ENCODE measurements at places on chromosomes 11 and 22. TPM values are rescaled to one million over a fixed set of nuclear protein-coding genes. Genes with fewer than 3 reads are reported as not detected.

HBG1 gene
- not detected for total RNA-seq

DNA sequence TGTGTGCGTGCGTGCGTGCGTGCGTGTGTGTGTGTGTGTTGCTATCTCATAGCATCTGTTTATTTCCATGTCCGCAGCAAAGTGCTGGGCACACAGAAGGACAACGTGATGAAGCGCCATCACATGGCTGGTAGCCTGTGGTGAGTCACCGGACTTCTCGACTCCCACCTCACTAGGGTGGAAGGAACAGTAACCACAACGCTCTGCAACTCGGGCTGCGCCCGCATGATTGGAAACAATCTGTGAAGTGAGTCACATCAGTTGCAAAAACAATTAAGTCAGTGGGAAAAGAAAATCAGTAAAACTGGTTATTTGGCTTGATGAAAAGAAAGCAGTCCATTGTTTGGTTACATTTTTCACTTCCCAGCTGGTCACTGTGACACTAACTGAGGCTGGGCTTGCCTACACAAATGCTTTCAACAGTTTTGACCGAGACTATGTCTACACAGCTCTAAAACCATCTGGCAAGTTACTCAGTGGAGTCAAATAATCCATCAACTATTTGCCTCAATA lies 437.3 kb upstream of the CADM1 start:
- peak; percentile 99 for DNase-seq

GRCh38 chr11:112185883-112186282 lies 10.6 kb downstream of the BCO2 start:
- DNase-seq = no peak

IL17REL gene
- total RNA-seq = not detected

DNA sequence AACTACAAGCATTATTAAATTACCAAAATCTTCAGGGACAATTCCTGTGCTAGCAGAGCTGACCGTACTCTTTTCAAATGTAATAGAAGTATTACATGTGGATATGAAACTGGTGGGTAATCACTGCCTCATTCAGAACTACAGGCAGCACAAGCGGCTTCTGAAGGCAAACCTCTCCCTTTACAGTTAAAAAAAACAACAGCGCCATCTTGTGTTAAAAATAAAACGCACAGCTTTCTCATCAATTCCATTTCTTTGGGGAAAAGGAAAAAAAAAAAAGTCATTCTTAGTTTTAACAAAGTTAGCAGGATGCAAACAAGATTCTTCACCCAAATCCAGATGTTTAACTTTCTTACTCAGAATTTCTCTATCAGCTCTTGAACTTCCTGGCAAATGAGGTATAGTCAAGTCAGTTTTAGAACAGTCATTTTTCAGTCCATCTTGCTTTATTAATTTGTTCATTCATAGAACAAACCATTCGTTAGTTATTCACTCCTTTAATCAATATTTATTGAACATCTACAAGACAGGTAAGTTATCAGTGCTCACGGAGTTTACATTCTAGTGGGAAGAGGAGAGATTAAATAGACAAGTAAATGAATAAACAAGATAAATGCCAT lies 331.8 kb upstream of the MPPED2 start:
- DNase-seq = peak; percentile 34

- peak; percentile 47 for DNase-seq
These were observed 2.1 kb downstream of the SLC35E4 start for GRCh38 chr22:30637701-30638114.

GRCh38 chr11:41920374-41920773 lies 460.9 kb upstream of the LRRC4C start:
- DNase-seq = no peak

UBQLN3 gene
- total RNA-seq = not detected

GRCh38 chr11:44589301-44589700 lies 23.8 kb downstream of the CD82 start:
- DNase-seq = no peak

RFPL3 gene
- not detected for total RNA-seq

- no peak for DNase-seq
These were observed 237.2 kb downstream of the DDX10 start for GRCh38 chr11:108902027-108902469.

GRCh38 chr11:76303399-76303798 lies 77.5 kb downstream of the THAP12 start:
- DNase-seq = no peak

GRCh38 chr11:112841729-112842128 lies 119.5 kb upstream of the NCAM1 start:
- DNase-seq = no peak

RDX gene
- total RNA-seq = 100 TPM

DNA sequence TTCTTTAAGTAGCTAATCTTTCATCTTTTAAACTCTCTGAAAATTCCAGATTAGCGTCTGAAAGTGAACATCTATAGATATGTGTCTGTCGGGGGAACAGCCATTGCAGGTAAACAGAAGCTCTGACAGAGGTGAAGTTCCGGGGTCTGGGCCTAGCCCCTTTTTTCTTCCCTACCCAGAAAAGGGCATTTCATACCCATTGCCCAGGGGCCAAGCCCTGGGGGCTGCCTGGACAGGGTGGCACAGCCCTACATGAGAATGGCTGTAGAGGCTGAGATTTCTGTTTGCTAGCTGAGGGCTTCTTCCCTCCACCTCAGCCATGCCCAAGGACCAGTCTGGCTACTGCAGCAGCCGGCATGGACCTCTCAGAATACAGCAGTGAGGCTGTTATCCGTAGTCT lies 327.0 kb upstream of the PLET1 start:
- DNase-seq = no peak

- DNase-seq = peak; percentile 25
These were observed 38.5 kb downstream of the BCR start for GRCh38 chr22:23218867-23219251.

MYEOV gene
- 9.5 TPM for total RNA-seq

RAB30 gene
- 15.9 TPM for total RNA-seq

DNA sequence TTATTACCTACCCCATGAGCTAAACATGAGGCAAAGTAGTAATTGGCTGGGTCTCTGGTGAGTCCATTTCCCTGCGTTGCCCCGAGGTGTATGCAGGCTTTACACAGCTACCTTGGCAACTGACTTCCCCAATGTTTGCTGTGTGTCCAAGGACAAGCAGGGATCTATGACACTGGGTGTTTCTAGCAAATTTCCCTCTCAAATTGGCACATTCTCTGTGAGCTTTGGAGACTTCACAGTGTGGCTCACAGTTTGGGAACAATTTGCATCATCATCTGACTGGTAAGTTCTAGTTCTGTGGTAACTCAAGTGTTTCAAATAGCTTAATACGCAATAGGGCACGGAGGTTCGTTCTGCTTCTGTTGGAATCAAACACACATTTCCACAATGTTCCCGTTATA lies 12.5 kb downstream of the NNMT start:
- DNase-seq = peak; percentile 66

DNA sequence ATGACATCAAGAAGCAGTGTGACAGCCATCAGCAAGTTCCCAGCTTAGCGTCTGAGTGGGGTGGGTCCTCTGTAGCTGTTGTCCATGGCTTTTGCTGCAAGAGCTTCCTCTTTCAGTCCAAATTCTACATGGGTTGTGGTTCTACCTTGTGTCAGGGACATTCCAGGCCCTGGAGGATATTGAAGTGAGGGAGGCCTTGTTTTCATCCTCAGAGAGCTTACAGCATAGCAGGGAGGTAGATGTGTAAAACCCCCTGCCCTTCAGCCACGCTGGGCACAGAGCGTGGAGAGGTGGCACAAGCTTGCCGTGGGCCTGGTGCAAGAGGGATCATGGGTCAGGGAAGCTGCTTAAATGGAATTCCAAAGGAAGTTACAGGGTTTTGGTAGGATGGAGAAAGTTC lies 93.9 kb downstream of the GRIK4 start:
- DNase-seq = no peak

DNA sequence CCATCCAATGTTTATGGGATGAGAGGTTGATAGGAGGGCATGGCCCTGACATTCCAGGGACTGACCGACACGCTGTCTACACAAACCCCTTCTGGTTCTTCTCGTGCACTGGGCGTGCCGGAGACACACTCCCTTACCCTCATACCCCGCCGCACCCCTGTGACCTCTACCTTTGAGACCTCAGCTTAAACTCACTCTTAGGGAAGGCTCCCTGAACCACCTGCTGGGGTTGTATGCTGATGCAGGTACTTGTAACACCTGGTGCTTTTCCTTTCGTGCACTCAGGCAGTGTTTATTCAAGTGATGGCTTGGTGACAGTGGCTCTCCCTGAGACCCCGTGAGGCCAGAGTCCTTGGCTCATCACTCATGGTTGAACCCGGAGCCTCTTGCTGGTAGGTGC lies 12.0 kb downstream of the PPARA start:
- DNase-seq = no peak

GRCh38 chr11:111413849-111414248 lies 34.8 kb upstream of the POU2AF1 start:
- no peak for DNase-seq

DNA sequence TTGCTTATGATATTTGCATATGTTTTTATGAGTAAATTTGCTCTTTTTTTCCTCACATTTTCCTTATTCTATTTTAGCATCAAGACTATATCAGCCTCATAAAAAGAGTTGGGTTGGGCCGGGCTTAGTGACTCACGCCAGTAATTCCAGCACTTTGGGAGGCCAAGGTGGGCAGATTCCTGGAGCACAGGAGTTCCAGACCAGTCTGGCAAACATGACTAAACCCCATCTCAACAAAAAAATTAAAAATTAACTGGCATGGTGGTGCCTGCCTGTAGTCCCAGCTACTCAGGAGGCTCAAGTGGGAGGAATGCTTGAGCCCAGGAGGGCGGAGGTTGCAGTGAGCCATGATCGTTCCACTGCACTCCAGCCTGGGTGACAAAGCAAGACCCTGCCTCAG lies 148.8 kb upstream of the ANO5 start:
- no peak for DNase-seq

Data from RPMI7951 (cell line).